ENCODE measurements at places on chromosomes 2 and 18. TPM values are rescaled to one million over a fixed set of nuclear protein-coding genes. Genes with fewer than 3 reads are reported as not detected.
A peak's percentile ranks its signal among the peaks of the same experiment; 100 is the strongest.

Gene ITGA4
- total RNA-seq = 1.6 TPM

Gene ZAP70
- total RNA-seq = 3.5 TPM

Gene DCTN1
- 72.2 TPM for total RNA-seq

Gene SLC9A4
- 0.76 TPM for total RNA-seq

DNA sequence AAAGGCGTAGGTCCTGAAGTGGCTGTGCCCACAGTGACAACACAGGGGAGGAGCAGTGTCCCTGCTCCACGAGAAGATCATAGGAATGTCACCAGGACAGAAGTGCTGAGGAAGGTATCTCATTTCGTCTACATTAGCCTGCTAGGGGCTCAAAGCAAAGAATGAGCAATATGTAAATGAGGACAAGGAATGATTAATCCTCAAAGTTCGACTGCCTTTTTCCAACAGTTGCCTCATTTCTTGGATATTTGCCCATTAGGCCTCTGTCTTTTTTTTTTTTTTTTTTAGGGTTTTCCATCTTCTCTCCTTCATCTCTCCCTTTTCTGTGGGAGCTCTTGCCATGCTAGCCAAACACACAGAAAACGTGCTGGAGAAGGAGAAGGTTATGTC, 105.2 kb upstream of the ARHGAP28 start:
- H3K27ac ChIP-seq = peak overlapping the region; percentile 66
- no peaks in the 10 kb centered on the region for H3K36me3 ChIP-seq
- no peak overlapping the region for H3K4me3 ChIP-seq
- H3K27me3 ChIP-seq = no peaks in the 10 kb centered on the region
- H3K4me1 ChIP-seq = peaks cover 5% of the 10 kb centered on the region
- DNase-seq = no peak

- no peaks in the 10 kb centered on the region for H3K4me1 ChIP-seq
- no peak overlapping the region for H3K27ac ChIP-seq
- no peaks in the 10 kb centered on the region for H3K27me3 ChIP-seq
- no peak for DNase-seq
- H3K36me3 ChIP-seq = peaks cover 98% of the 10 kb centered on the region
Observed at GRCh38 chr2:121400201-121400600, 115.2 kb upstream of the TFCP2L1 start.

DNA sequence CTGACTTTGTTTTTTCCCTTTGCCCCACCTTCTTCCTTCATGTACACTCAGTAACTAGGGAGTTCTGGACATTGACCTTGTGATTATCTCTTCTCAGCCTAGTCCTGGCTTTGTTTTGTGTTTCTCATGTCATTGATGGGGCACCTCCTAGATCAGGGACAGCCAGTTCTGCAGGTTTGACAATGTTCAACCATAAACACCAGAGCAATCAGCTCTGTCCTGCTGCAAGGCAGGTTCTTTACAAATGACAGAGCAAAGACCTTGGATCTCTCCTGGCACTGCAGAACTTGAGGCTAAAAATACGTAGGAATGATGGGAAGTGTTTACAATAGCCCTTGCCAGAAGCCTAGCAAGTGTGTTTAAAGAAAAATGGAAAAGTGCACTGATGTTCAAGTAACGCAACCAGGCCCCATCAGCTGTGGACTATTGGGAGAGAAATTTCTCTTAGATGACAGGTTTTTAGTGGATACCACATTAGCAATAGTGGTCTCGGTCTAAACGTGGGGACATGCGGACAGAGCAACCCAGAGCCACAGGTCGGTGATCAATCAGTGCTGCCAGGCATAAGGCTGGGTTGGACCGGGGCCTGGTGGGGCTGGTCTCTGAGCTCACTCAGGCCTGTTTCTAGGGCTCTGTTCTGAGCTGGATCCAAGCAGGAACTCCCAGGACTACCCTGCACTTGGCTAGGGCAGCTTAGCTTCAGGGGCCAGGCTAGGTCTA, 76.8 kb downstream of the SOWAHC start:
- peak overlapping the region; percentile 86 for H3K27ac ChIP-seq
- no peaks in the 10 kb centered on the region for H3K27me3 ChIP-seq
- peaks cover 73% of the 10 kb centered on the region for H3K4me1 ChIP-seq
- H3K36me3 ChIP-seq = no peaks in the 10 kb centered on the region
- H3K4me3 ChIP-seq = no peak overlapping the region

GRCh38 chr2:191177751-191178736, 27.2 kb upstream of the STAT4 start:
- H3K27me3 ChIP-seq = no peaks in the 10 kb centered on the region
- no peaks in the 10 kb centered on the region for H3K36me3 ChIP-seq
- no peak for DNase-seq
- no peak overlapping the region for H3K4me3 ChIP-seq
- peaks cover 13% of the 10 kb centered on the region for H3K4me1 ChIP-seq
- no peak overlapping the region for H3K27ac ChIP-seq

- no peaks in the 10 kb centered on the region for H3K36me3 ChIP-seq
- no peaks in the 10 kb centered on the region for H3K27me3 ChIP-seq
- H3K4me1 ChIP-seq = no peaks in the 10 kb centered on the region
- no peak for DNase-seq
Observed at GRCh38 chr2:123303731-123304130, 721.4 kb upstream of the CNTNAP5 start.

DNA sequence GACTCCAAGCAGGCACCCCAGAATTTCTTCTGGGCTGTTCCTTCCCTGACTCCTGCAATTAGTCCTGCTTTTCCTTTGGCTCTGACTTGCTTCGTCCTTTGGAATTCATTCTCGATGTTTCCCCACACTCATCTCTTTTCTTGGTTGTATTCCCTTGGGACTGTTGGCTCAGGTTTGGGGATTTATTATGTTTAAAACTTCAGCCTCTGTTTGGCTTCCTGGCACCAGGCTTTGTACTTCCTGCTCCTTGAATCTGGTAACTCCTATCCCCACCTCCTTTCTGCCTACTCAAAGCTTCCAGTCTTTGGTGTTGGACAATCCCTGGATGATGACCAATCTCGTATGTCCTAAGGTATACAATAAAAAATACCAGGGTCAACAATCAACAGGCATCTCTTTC, 1.8 kb upstream of the KCNE4 start:
- H3K36me3 ChIP-seq = no peaks in the 10 kb centered on the region
- no peak overlapping the region for H3K4me3 ChIP-seq

Data from esophagus squamous epithelium (tissue), 5 donors.